NCI-H1436 (cell line): ENCODE measurements at places on chromosomes 5 and 9.

DNA sequence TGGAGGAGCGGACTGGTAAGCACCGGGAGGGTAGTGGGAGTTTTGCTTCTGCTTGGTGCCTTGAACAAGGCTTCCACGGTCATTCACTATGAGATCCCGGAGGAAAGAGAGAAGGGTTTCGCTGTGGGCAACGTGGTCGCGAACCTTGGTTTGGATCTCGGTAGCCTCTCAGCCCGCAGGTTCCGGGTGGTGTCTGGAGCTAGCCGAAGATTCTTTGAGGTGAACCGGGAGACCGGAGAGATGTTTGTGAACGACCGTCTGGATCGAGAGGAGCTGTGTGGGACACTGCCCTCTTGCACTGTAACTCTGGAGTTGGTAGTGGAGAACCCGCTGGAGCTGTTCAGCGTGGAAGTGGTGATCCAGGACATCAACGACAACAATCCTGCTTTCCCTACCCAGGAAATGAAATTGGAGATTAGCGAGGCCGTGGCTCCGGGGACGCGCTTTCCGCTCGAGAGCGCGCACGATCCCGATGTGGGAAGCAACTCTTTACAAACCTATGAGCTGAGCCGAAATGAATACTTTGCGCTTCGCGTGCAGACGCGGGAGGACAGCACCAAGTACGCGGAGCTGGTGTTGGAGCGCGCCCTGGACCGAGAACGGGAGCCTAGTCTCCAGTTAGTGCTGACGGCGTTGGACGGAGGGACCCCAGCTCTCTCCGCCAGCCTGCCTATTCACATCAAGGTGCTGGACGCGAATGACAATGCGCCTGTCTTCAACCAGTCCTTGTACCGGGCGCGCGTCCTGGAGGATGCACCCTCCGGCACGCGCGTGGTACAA is 556 bp downstream of the PCDHGC3 start:
- no peak for DNase-seq

GRCh38 chr9:85258823-85259370 is 482.9 kb downstream of the AGTPBP1 start:
- DNase-seq, result peak; percentile 1

GRCh38 chr9:78753039-78753438 is 456.1 kb downstream of the PSAT1 start:
- no peak for DNase-seq

DNA sequence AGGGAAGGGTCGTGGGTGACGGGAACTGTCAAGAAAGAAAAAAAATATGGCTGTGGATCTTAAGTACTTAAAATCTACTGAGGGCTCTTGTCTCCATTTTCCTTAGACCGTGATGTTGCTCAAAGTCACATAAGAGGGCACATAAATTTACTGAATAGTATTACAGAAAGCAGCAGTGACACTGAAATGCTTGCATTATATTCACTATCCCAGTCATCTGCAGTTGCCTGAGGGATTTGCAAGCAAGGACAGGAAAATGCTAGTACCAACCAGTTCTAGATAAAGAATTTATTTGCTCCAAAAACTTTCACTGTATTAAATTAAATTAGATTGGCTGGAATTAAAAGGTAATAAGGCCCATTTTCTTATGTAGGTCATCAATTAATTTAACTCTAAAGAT is 106.5 kb upstream of the CCDC152 start:
- no peak for DNase-seq

DNA sequence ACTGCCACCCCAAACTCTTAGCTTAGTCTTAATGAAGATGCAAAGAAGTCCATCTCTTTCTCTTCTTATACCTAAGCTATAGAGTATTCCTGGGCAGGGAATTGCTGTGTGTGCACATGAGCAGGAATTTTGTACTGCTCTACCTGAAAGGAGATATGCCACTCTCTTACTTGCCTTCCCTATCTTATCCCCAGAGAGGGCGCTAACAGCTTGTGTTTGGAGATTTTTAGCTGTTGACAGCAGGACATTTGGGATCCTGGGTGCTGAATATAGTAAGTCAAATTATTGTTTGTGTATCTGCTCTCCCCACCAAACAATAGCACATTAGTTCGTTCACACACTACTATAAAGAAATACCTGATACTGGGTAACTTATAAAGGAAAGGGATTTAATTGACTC is 159.5 kb downstream of the GABRG2 start:
- DNase-seq, result no peak

DNA sequence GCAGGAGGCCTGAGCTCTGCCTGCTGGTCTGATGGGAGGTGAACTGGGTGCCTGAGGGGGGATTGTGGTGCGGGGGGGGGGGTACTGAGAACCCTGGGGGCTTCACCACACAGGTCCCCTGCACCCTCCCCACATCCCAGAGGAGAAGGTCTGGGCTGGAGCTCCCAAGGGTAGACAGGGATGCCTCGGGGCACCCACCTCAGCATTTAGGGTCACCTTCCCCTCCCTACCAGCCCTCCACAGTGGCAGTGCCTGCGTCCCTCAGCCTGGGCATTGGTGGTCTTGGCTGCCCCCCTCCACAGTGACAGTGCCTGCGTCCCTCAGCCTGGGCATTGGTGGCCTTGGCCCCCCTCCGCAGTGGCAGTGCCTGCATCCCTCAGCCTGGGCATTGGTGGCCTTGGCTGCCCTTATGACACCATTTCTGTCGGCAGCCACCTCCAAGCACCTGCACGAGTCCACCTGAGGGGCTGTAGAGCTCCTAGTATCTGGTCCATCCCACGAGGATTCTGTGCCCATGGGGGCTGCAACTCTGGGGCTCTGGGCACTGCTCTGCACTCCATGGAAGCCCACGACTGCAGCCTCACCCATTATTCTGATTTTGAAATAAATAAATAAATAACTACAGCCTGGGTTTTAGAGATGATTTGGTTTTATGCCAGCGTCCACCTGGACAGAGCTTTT is 21.5 kb downstream of the NKD2 start:
- no peak for DNase-seq

GRCh38 chr5:177982072-177982727 is 13.8 kb downstream of the PROP1 start:
- no peak for DNase-seq

- DNase-seq, result no peak
Measured at GRCh38 chr9:103680581-103680980, 413.5 kb upstream of the SMC2 start.

DNA sequence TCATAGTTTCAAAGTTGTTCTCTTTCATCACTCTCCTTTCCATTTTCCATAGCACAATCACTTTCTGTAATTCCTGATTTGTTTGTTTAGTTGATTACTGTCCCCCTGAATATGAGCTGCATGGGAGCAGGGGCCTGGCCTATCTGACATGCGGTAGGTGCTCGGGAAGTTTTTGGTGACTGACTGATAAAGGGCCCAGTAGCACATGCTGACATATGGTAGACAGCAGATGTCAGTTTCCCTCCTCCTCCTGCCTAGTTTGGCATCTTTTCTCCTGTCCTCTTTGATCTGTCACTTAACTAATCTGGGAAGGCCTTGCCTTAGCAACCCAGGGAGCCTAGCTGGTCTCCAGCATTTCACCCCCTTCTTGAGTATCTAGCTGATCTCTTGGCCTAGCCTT is 14.4 kb downstream of the GALNT12 start:
- no peak for DNase-seq

GRCh38 chr5:1535646-1536045 is 11.9 kb upstream of the LPCAT1 start:
- no peak for DNase-seq

- DNase-seq, result no peak
Measured at GRCh38 chr5:35129921-35130485, 82.3 kb upstream of the AGXT2 start.

- DNase-seq, result no peak
Measured at GRCh38 chr5:160466889-160467554, 45.4 kb downstream of the PTTG1 start.

DNA sequence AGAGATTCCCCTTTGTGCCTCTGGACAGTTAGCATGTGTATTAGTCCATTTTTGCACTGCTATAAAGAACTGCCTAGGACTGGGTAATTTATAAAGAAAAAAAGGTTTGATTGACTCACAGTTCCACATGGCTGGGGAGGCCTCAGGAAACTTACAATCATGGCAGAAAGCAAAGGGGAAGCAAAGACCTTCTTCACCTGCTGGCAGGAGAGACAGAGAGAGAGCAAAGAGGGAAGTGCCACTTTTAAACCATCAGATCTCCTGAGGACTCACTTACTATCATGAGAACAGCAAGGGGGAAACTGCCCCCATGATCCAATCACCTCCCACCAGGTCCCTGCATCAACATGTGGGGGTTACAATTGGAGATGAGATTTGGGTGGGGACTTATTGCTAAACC is 6.0 kb downstream of the CFAP90 start:
- DNase-seq, result no peak
